Stimulated activated CD8-positive, alpha-beta memory T cell treated with anti-CD3 and anti-CD28 coated beads, Interleukin-4, amount 100 ng/mL, for 4 hours (primary cell): ENCODE measurements at places on chromosomes 11 and 22.

- no peak for DNase-seq
Measured at GRCh38 chr11:112942966-112943643, 18.1 kb upstream of the NCAM1 start.

- no peak for DNase-seq
Measured at GRCh38 chr11:106879029-106879428, 139.2 kb downstream of the GUCY1A2 start.

DNA sequence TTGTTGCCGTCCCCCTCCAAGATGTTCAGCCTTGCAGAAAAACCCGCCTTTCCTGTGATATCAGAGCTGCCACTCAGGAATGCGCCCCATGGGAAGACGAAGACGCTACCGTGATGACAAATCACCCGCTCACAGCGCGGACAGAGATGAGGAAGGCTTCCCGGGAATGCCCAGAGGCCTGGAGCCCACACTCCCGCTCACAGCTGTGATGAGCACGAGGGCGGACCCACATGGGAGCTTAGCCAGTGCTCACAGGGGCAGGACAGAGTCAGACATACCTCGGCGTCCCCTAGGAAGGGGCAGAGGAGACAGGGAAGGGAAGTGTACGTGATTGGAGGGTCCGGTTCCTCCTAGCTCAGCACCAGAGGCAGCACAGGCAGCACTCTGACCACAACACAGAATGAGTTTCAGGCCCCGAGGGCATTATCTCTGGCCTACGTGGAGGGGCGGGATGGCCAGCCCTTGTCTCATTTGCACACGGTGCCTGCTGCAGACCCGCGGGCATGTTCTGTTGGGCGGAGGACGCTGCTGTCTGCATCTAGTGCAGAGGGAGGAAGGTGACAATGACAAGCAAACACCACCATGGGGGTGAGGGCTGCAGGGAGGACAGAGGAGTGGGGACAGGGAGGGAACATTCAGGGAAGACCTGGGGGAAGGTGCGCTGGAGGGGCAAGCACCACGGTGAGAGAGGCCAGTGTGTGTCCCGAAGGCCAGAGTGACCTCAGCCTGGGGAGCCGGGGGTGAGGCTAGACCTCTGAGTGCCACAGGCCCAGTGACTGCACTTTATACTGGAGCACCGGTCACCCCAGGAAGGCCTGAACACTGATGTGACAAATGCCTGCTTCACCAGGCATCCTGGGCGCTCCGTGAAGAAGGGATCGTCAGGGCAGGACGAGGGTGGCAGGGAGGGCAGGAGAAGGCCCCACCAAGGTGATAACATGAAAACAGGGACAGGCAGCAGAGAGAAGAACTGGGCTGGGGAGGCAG lies 79.6 kb downstream of the CELSR1 start:
- DNase-seq = no peak

- DNase-seq = no peak
Measured at GRCh38 chr22:49400136-49400940, 427.3 kb downstream of the BRD1 start.

- no peak for DNase-seq
Measured at GRCh38 chr11:61007383-61007955, 36.0 kb downstream of the CD6 start.

GRCh38 chr11:72777755-72778278 lies 16.0 kb downstream of the STARD10 start:
- DNase-seq = no peak

DNA sequence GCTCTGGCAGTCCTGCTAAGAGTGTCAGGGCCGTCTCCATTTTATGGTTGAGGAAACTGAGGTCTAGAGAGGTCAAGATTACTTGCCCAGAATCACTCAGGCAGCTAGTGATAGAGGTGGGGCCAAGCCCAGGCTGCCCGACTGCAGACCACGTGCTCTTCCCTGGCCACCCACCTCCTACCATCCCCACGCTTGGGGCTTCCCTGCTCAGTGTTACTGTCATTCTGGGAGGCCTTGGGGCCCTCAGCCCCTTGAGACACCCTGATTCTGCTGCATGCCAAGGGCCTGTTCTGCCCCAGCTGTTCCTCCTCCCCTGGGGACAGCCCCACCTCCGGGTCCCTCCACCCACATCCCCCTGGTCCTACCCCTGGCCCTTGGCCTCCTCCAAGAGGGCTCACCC lies 17.2 kb upstream of the TAB1 start:
- no peak for DNase-seq

GRCh38 chr22:45120931-45121330 lies 42.8 kb upstream of the NUP50 start:
- no peak for DNase-seq

DNA sequence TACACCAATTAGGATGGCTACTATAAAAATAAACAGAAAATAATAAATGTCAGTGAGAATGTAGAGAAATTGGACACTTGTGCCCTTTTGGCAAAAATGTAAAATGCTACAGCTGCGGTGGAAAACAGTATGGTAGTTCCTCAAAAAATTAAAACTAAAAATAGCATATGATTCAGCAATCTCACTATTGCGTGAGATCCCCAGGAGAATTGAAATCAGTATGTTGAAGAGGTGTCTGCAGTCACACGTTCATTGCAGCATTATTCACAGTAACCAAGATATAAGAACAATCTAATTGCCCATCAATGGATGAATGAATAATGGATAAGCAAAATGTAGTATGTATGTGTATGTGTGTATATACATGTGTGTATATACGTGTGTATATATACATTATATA lies 6.8 kb downstream of the OR52N2 start:
- no peak for DNase-seq

- DNase-seq = no peak
Measured at GRCh38 chr22:25704701-25705100, 37.3 kb upstream of the MYO18B start.

DNA sequence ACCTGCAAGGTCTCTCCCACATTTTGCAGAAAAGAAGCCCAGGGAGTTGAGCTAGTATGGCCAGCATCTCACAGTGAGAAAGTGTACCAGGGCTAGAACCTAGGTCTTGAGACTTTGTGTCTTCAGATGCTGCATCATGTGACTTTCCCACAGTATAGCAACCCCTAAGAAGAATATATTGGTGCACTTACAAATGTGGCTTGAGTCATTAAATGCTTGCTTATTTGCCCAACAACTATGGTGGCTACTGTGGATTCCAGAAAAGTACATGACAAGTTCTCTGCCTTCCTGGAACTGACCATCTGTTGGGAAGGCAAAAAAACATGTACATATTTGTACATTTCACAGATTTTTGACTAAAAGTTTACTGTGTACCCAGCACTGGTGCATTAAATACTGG lies 55.0 kb downstream of the POLD3 start:
- no peak for DNase-seq

GRCh38 chr22:43720716-43721115 lies 91.4 kb downstream of the EFCAB6 start:
- DNase-seq = no peak

- DNase-seq = no peak
Measured at GRCh38 chr11:48109046-48109666, 107.5 kb upstream of the OR4B1 start.

- no peak for DNase-seq
Measured at GRCh38 chr11:102920118-102920684, 35.3 kb downstream of the MMP13 start.

- DNase-seq = no peak
Measured at GRCh38 chr22:42848941-42849550, 8.0 kb downstream of the ARFGAP3 start.

GRCh38 chr11:79287952-79288351 lies 152.9 kb downstream of the TENM4 start:
- DNase-seq = no peak

GRCh38 chr11:122032317-122032716 lies 83.7 kb downstream of the BLID start:
- no peak for DNase-seq

DNA sequence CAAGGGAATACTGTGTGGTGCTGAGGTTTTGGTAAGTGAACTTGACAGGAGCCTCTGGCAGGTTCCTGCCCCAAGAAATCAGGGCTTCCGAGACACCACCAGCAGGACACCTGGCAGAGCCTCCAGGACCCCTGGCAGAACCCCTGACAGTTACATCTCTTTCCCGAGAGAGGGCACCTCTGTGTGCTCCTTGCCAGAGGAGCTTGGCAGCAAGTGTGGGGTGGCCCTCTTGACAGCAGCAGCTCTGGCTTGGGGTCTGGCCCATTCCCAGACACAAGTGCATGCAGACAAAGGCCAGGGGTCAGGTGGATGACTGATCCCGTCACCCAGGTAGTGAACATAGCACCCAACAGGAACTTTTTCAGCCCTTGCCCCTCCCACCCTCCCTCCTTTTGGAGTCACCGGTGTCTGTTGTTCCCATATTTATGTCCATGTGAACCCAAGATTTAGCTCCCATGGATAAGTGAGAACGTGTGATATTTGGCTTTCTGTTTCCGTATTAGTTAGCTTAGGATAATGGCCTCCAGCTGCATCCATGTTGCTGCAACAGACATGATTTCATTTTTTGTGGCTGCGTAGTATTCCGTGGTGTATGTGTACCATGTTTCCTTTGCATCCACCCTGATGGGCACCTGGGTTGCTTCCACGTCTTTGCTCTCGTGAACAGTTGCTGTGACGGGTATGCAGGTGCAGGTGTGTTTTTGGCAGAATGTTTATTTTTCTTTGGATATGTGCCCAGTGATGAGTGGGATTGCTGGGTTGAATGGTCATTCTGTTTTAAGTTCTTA lies 21.2 kb upstream of the OSBPL5 start:
- no peak for DNase-seq

- DNase-seq = no peak
Measured at GRCh38 chr22:49861642-49862495, 8.2 kb downstream of the ZBED4 start.

GRCh38 chr11:122812638-122813037 lies 25.7 kb upstream of the CRTAM start:
- DNase-seq = no peak

- no peak for DNase-seq
Measured at GRCh38 chr11:58788355-58789023, 56.0 kb downstream of the GLYATL2 start.

DNA sequence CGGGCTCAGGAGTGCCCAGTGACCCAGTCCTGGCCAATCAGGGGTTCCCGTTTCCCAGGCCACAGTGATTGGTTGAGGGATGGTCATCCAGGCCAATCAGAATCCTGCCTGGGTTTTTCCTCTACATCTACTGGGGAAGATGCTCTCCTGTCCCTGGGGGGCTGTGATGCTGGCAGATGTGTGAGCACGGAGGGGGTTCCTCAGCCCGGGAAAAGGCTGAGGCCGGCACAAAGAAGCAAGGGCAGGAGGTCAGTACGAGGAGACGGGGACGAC lies 171.2 kb downstream of the CTTN start:
- DNase-seq = no peak

DNA sequence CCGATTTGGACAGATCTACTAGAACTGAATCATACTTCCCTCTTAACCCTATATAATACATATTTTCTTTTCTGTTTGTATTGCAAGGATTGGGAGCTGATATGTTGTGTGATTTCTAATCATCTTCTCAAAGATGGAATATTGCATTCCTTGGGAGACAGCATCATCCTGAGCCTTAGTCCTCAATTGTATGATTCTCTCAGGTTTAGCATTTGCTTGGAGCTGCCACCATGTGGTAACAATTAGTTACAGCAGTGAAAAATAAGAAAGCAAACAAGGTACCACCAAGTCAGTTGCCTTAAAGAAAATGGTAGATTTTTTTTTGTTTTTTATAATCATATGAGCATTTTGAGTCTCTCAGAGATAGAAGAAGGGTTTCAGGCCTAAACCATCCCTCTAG lies 11.9 kb downstream of the SNX19 start:
- DNase-seq = no peak

- peak; percentile 24 for DNase-seq
Measured at GRCh38 chr11:122756417-122756816, 81.9 kb upstream of the CRTAM start.

DNA sequence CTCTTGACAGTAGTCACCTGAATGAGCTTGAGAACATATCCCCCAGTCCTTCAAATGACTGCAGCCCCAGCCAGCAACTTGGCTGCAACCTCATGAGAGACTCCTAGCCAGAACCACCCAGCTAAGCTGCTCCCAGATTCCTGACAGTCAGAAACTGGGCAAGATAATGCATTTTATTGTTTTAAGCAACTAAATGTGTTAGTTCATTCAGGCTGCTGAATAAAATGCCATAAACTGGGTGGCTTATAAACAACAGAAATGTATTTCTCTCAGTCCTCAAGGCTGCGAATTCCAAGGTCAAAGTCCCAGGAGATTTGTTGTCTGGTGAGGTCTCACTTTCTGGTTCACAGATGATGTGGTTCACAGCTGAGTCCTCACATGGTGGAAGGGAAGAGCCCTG lies 5.8 kb upstream of the PAMR1 start:
- no peak for DNase-seq

DNA sequence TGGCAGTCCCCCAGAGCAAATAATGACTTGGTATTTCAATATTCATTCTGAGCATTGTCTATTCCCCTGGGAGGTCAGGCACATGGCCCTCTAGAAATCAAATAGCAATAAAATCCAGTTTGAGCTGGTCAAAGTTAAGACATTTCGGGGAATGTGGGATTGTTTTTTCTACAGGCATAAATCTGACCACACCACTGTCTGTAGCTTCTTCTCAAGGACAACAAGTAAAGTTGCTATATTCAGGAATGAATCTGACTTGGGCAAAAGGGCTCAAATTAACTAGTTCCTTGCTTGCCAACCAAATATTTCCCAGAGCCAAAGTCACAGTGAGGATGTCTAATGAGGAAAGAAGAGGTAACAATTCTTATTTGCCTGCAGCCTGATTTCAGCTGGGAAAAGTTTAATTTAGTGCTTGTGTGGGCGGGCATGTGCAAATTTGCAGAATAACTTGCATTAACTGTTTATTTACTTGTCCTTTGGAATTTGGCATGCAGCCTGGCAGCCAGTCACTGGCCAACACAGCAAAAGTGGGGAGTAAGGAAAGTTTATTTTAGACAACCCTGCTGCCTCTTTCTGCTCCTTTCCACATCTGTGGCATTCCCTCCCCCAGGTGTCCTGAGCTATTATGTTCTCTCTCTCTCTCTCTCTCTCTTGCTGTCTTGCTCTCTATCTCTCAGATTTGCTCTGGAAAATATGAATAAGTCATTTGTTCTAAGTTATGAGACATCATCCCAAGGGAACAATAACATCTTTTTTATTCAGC lies 51.2 kb upstream of the ARHGAP20 start:
- no peak for DNase-seq

- no peak for DNase-seq
Measured at GRCh38 chr11:71933141-71933933, 4.5 kb downstream of the RNF121 start.
